Vagina (tissue), 2 donors: ENCODE measurements at places on chromosomes 6 and 20. TPM values are rescaled to one million over a fixed set of nuclear protein-coding genes. Genes with fewer than 3 reads are reported as not detected.

- DNase-seq, result no peak
These were observed 70.2 kb downstream of the B3GAT2 start for GRCh38 chr6:70886661-70887060.

GRCh38 chr6:138107752-138108592 lies 753 bp upstream of the PERP start:
- DNase-seq, result no peak

MPIG6B gene
- not detected for total RNA-seq

GRCh38 chr20:46652699-46653098 lies 1.4 kb upstream of the SLC13A3 start:
- no peak for DNase-seq

DNA sequence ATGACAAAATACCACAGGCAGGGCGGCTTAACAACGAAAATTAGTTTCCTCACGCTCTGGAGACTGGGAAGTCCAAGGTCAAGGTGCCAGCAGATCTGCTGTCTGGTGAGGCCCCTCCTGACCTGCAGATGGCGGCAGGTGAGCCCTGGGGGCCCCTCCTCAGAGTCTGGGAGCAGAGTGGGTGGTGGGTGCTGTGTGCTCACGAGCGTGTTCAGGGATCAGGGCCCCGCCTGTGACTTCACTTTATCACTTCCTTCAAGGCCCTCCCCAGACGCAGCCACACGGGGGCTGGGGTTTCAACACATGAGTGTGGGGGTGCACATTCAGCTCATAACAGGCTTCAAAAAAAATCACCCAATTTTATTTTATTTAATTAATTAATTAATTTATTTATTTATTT lies 39.3 kb downstream of the SLC2A4RG start:
- no peak for DNase-seq
